ENCODE measurements at places on chromosomes 2 and 18.

- no peak for DNase-seq
Measured at GRCh38 chr2:111884592-111884964, 585 bp upstream of the ANAPC1 start.

- no peak for DNase-seq
Measured at GRCh38 chr2:207091176-207091575, 74.6 kb downstream of the KLF7 start.

DNA sequence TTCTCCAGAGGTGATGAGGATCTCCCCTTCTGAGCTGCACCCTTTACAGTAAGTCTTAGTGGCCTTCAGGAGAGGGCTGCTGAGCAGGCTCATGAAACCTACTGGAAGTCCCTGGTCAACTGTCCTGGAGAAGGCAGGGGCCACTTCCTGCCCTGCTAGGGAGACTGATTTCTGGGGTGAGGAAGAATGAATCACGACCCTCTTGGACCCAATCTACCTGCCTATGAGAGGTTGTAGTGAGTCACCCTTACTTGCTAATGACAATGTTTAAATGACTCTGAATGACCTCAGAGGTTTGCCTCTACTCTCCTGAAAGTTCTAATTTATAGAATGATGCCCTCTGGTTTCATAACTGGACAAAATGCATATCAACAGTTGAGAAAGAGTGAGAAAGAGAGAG lies 79.4 kb upstream of the FAM136A start:
- DNase-seq = no peak

DNA sequence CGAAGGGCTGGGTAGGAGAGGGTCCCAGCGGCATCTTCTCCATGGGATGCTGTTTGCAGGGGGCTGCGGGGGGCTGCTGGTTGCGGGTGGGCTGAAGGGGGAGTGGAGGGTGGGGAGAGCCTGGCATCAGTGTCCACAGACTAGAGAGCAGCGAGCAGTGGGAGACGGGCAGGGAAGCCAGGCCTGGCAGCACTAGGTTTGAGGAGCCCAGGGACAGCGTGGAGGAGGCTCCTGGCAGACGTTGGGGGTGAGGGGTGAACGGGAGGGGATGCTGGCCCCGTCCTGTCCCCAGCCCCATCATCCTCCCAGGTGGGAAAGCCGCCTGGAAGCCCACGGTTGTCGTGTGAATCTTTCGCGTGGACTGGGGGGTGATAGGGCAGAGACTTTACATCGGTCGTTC lies 48.2 kb upstream of the TFCP2L1 start:
- no peak for DNase-seq

- no peak for DNase-seq
Measured at GRCh38 chr2:163775304-163775703, 39.5 kb upstream of the FIGN start.

DNA sequence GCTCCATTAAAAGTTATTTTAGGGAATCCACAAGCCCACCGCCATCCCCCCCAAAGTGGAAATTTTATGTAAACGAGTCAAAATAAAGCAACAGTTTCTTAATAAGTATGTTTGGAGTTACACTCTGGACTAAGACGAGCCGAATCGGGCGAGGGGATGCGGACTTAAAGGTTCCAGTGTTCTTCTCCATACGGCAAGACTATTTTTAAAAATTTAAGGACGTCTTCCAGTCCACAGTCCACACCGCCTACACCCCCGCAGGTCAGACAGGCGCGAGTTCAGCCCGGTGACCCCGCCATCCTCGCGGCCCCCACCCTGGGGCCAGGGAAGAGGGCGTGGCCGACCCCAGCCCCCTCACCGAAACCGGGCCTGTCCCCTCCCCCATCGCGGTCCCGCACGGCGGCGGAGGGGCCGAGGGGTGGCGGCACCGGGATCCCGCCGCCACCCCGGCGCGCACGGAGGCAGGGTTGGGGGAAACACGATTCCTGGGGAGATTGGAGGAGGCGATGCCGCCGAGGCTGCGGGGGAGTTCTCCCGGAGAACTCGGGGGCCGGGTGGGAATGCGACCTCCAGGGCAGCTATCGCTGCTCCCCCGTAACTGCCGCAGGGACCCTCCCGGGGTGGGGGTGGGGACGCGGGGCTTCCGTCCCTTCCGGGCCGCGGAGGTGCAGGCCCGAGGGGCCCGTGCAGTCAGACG lies 24.5 kb upstream of the SMAD7 start:
- DNase-seq = no peak

DNA sequence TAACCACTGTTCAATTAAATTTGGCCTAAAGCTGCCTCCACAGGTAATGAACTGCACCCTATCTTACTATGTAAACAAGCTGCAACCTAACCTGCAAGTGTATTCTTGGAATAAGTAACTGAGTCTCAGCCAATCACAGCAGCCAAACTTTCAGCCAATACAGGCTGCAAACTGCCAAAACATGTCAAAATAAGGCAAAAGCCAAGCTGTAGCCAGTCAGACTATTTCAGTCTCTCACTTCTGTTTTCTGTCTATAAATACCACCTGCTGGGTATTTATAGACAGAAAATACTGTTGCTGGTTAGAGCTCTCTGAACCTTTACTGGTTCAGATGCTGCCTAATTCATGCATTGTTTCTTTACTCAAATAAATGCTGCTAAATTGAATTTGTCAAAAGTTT lies 14.3 kb downstream of the C2orf76 start:
- DNase-seq = no peak

GRCh38 chr18:63799189-63799588 lies 24.0 kb downstream of the SERPINB7 start:
- DNase-seq = no peak

DNA sequence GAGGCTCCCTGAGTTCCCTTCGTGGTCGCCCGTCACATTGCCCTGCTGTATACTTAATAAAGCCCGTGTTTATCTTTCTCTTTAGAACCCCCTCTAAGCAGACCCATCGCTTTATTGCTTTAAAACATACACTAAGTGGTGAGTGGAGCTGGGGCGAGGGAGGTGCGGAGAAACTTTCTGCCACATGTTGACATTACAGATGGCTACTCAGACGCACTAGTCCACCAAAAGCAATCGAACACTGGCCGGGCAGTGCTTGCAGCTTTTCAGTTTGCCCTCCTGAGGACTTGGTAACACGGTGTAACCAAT lies 859 bp upstream of the COLEC12 start:
- no peak for DNase-seq

- no peak for DNase-seq
Measured at GRCh38 chr2:178295906-178296305, 101.6 kb downstream of the OSBPL6 start.

GRCh38 chr2:151853070-151853758 lies 25.0 kb upstream of the ARL5A start:
- no peak for DNase-seq

GRCh38 chr2:184203661-184204060 lies 394.7 kb upstream of the ZNF804A start:
- DNase-seq = no peak

- no peak for DNase-seq
Measured at GRCh38 chr2:39252888-39253518, 9.2 kb upstream of the CDKL4 start.

DNA sequence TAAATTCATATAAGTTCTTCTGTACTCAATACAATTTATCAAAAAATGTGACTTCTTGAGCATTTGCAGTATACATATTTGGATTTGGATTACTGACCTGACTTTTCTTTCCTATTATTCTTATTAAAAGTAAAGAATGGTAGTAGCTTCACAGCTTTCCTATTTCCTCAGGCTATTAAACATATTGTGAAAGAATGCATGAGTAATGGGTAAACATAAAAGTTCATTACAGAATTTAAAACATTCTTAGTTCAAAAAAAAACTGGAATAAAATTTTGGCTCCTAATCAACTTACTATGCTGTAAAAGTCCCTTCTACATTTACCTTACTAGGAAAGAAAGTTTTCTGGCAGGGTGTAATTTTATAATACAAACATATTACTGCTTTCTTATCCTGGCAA lies 27.3 kb upstream of the C2orf66 start:
- no peak for DNase-seq

- DNase-seq = no peak
Measured at GRCh38 chr2:182240862-182241371, 185.9 kb downstream of the PDE1A start.

DNA sequence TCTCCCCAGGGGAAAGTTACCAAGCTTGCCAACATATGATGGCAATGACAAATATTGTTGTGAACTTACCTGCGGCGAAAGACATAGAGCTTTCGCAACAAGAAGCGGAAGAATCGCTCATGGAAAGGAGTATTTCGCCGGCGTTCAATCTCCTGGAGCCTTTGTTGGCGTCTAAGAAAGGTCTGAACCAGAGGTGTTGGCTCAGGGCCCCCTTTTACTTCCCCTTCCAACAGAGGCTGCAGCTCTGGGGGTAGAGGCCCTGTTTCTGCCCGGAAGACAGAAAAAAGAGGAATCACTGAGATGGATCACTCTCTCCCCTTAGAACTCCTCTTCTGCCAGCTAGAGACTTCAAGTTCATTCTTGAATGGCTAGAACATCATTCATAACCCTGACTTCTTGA lies 10.8 kb downstream of the GGCX start:
- no peak for DNase-seq

DNA sequence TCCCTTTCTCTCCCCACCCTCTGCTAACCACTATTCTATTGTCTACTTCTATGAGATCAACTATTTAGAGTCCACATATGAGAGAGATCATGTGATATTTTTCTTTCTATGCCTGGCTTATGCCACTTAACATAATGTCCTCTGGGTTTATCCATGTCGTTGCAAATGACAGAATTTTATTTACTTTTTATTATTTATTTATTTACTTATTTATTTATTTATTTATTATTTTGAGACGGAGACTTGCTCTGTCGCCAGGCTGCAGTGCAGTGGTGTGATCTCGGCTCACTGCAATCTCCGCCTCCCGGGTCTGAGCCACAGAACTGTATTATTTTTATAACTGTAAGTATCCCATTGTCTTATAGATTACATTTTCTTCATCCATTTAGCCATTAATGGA lies 443.4 kb upstream of the CDH19 start:
- no peak for DNase-seq

DNA sequence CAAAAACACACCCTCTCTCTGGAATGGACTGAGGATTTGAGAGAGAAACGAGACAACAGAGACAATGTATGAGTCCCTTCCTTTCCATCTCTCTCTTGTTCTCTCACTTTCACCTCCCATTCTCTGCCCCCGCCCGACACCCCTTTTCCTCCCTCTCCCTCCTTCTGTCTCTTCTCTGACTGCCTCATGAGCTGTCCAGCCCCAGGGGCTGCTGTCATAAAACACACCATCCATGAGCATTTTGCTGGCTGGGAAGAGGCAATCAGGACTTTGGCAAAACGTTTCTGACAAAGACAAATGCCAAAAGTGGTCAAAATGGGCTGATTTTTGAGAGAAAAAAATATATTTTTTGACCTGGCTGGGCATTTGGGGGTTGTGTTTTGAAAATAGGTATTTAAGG lies 377.2 kb downstream of the EN1 start:
- no peak for DNase-seq

DNA sequence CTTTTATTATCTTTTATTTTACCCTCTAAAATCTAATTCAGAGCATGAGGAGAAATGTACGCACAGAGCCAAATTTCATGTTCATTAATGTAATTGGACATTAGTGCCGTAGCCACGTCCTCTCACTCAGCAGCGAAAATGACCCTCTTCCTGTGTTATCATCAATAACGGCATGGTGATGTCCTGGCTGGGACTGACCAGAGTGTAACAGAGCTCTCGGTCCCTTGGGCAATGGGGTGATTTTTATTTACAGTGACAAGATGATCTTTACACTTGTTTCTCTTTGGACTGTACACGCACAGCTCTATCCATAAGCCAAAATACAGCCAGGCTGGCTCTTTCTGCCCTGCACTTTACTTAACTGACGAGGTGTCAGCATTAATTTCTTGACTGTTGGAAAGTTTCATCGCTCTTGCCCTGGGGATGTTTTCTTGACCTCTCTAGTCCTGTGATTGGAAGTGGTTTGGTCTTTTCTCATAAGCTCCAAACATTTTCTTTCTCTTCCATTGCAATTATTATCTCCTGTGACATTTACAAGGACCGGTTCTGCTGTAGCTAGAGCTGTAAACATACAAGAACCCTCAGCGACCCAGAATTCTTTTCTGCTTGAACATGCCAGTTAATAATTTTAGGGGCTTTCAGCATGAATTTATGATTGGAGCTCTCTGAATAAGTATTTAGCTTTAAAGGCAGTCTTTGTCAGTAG lies 308.0 kb upstream of the PIK3C3 start:
- no peak for DNase-seq

GRCh38 chr2:140200307-140200706 lies 1420.1 kb upstream of the NXPH2 start:
- DNase-seq = no peak

DNA sequence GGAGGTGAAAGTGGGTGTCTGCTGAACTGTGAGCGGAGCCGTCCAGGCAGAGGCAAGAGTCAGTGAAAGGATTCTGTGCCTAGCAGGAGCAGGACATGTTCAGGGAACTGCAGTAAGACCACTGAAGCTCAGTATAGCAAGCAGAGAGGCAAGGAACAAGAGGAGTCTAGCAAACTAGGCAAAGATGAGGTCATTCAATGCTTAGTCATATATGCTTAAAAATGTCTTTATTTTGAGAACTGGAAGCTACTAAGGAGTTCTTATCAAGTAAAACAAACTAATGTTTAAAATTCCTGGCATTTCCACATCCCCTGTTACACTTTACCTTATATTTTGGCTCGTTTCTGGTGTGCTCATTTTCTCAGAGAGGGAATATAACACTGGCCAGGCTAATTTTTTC lies 913.4 kb downstream of the CBLN2 start:
- DNase-seq = no peak

DNA sequence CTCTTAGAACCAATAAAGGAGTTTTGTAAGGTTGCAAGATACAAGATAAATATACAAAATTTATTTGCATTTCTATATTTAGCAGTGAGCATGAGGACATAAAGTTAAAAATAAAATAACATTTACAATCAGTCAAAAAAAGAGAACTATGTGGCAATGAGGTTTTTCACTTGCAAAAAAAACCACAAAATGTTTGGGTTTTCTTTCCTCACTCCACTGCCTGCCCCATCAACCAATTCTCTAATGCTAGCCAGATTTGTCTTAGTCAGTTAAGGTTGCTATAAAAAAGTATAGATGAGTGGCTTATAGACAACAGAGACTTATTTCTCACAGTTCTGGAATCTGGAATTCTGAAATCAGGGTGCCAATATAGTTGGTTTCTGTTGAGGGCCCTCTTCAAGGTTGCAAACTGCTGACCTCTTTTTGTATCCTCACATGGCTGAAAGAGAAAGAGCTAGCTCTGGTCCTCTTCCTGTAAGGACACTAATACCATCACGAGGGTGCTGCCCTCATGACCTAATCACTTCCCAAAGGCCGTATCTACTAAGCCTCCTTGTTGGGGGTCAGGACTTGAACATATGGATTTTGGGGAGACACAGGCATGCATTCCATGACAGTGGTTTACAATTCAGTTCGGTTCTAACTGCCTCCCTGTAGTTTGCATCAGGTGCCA lies 566.2 kb downstream of the GALR1 start:
- no peak for DNase-seq

GRCh38 chr2:52445686-52446085 lies 1321.9 kb upstream of the CHAC2 start:
- DNase-seq = no peak

DNA sequence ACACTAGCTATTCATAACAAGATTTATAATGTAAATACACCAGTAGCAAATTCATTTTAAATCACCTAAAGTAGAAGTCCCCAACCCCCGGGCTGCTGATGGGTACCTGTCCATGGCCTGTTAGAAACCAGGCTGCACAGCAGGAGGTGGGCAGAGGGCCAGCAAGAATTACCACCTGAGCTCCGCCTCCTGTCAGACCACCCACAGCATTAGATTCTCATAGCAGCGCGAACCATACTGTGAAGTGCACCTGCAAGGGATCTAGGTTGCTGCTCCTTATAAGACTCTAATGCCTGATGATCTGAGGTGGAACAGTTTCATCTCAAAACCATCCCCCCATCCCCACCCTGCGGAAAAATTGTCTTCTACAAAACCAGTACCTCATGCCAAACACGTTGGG lies 71.3 kb downstream of the KANSL1L start:
- no peak for DNase-seq
